ENCODE measurements at places on chromosomes 1 and 21. TPM values are rescaled to one million over a fixed set of nuclear protein-coding genes. Genes with fewer than 3 reads are reported as not detected.

DNA sequence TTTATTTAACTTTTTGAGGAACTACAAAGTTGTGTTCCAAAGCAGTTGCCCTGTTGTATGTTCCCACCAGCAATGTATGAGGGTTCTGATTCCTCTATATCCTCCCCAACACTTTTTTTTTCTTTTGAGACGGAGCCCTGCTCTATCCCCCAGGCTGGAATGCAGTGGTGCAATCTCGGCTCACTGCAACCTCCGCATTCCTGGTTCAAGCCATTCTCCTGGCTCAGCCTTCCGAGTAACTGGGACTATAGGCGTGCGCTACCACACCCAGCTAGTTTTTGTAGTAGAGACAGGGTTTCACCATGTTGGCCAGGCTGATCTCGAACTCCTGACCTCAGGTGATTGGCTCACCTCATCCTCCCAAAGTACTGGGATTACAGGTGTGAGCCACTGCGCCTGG lies 60.4 kb upstream of the ENAH start:
- DNase-seq = no peak

DNA sequence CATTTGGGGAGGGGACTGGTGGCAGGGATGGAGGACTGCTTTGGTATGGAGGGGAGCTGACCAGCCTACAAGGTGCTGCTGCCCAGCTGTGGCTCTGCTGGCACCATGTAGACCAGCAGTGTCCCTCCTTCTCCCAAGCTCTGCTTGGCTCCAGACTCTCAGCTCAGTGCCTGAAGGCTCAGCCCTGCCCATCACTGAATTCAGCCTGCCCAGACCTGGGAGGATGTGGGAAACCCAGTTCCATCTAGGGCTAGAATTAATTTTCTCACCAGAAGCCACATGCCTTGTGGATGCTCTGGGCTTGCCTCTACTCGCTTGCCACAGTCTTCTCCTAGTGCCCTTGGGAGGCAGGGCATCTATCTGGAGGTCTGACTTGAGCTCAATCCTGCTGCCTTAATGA lies 195.0 kb upstream of the EDN2 start:
- DNase-seq = no peak

- peak; percentile 68 for DNase-seq
Measured at GRCh38 chr1:119968068-119968492, 71.8 kb upstream of the ADAM30 start.

DNA sequence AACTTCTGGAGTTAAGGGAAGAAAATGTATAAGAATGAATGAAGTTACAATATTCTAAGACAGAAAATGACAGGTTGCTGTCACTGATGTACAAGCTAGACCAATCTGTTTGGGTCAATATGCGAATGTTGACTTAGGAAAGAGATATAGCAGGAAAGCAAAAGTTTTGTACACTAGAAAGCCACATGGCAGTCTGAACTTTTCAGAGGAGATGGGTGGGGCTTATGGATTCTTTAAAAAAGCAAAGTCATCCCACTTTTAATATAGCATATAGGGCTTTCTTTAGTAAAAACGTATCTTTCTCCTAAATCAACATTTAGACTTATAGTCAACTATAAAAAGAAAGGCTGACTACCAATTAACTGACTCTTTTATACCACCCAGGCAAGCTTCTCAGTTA lies 381.2 kb downstream of the PTPRC start:
- no peak for DNase-seq

The CRYBG2 gene
- total RNA-seq = 1.2 TPM

The CR1L gene
- total RNA-seq = 0.53 TPM

All from naive thymus-derived CD4-positive, alpha-beta T cell (primary cell).